ENCODE measurements at places on chromosomes 12 and 14. TPM values are rescaled to one million over a fixed set of nuclear protein-coding genes. Genes with fewer than 3 reads are reported as not detected.

The SLC25A21 gene
- total RNA-seq = 1.3 TPM

The SLC7A8 gene
- total RNA-seq = 0.33 TPM

The MAP3K12 gene
- 21.5 TPM for total RNA-seq

The GPRC5D gene
- total RNA-seq = not detected

The MAPK1IP1L gene
- 75.2 TPM for total RNA-seq

The MIPOL1 gene
- 19.6 TPM for total RNA-seq

The TSHR gene
- not detected for total RNA-seq

The MANSC4 gene
- not detected for total RNA-seq

The BHLHE41 gene
- 0.67 TPM for total RNA-seq

The LRRK2 gene
- total RNA-seq = 0.33 TPM

The DHH gene
- 1.9 TPM for total RNA-seq

The GPR137C gene
- total RNA-seq = 0.48 TPM

The AHSA1 gene
- total RNA-seq = 76.1 TPM

The RPGRIP1 gene
- total RNA-seq = not detected

The GLI1 gene
- total RNA-seq = not detected

The SMOC1 gene
- total RNA-seq = 3.3 TPM

The PKP2 gene
- total RNA-seq = 3.4 TPM

The AQP2 gene
- total RNA-seq = not detected

The OR4E1 gene
- not detected for total RNA-seq

The MYL2 gene
- total RNA-seq = not detected

The ABCD4 gene
- 49.3 TPM for total RNA-seq

The ASIC1 gene
- under 0.01 TPM for total RNA-seq

The TMEM253 gene
- not detected for total RNA-seq

The ADAM21 gene
- 0.19 TPM for total RNA-seq

The VDR gene
- total RNA-seq = 0.38 TPM

The SRP54 gene
- total RNA-seq = 67.4 TPM

The KLHL33 gene
- not detected for total RNA-seq

The KLRC3 gene
- not detected for total RNA-seq

The KRT79 gene
- total RNA-seq = not detected

The GALNT6 gene
- 63.4 TPM for total RNA-seq

The GLS2 gene
- not detected for total RNA-seq

The SERPINA9 gene
- total RNA-seq = not detected

The ATL1 gene
- total RNA-seq = 1.3 TPM
